ENCODE measurements at places on chromosomes 11 and 22.

DNA sequence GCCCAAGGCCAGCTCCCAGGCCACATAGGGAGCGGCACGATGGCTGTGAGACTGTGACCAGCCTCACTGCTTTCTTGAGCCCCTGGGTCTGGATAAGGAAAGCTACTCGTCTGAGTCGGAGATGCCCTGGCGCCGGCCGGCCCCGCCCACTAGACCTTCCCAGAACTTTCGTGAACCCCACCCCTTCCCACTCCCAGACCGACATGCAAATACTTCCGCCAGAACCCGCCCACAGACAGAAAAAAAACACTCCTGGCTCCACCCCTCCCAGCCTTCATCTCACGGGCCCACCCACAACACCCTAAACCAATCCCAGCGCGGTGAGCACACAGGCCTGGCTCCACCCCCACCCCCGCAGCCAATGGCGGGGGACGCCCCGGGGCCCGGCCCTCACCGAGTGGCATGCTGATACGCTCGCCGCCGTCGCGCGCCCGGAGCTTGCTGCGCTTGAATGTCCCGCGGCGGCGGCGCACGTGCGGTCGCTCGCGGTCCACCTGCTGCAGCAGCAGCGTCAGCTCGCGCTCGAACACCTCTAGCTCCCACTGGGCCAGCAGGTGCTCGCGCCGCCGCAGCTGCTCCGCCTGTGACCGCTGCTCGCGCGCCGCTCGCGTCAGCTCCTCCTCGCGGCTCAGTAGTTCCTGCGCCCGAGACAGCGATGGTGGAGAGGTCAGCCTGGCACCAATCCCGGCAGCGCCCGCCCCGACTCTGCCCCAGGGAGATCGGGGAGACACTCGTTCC, 7.0 kb downstream of the MAP3K11 start:
- no peak for DNase-seq

DNA sequence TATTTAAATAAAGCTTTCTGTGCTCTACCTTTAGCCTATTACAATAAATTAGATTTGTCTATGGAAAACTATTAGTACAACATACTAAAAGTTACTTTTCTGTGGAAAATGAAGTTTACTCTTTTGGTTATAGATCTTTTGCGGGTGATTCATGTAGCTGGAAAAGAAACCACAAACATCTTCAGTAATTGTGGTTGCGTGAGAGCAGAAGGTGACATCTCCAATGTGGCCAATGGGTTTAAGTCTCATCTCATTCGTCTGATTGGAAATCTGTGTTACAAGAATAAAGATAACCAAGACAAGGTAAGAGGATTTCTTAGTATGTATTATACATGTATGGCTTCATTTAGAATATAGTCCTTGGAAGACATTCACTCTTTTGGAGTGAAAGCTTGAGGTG, 68.6 kb downstream of the ATXN10 start:
- DNase-seq, result no peak

DNA sequence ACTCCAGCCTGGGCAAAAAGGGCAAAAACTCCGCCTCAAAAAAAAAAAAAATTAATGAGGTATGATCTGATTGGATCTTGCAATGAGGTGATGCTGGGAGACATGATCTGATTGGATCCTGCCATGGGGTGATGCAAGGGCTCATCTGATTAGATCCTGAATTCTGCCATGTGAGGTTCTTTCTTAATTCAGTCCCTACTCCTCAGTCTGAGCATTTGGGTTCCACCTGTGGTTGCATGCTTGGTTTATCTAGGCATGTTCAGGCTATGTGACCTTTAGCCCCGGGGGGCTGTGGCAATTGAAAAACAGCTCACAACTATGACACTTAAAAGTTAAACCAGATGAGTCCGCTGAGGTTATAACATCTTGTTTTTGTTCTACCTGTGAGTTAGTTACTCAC, 4.8 kb upstream of the TRIM6 start:
- no peak for DNase-seq

DNA sequence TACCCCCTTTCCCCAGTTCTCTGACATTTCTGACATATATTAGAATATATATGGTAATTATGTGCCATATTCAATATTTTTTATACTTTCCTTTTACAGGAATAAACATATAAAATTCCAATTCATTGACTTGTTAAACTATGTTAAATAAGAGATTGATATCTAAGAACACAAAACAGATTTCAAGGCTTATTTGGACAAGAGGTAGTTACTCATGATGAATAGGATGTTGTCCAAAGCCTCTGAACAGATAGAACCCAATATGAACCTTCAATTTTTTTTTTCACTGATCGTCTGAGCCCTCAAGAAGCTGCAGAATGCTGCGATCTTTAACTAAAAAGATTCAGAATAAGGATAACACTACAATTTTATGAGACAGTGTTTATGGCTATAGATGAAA, 340.3 kb downstream of the LUZP2 start:
- DNase-seq, result no peak

GRCh38 chr11:33376331-33377310, 119.4 kb downstream of the HIPK3 start:
- no peak for DNase-seq

DNA sequence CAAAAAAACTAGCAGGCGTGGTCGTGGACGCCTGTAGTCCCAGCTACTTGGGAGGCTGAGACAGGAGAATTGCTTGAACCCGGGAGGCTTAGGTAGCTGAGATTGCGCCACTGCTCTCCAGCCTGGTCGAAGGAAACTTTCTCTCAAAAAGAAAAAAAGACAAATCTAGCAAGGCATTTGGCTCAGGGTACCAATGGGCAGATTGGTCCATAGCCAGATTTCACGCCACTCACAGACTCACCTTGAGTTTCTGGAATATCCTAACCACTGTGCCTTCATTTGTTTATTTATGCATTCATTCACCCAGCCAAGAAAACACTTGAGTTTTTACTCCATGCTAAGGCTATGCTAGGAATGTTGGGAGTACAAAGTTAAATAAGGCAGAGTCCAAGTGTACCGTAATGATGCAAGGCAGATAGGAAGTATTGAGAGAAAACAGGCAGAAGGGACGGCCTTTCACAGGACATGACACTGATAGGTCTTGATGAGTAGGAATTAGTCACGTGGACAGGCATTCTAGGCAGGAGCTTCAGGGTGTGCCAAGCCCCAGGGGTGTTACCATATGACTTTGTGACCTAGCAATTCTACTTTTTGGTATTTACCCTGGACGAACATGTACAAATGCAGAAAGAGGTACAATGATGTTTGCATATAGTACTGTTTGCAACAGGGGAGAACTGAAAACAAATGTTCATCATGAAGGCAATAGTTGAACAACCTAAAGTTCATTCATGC, 3.0 kb upstream of the PACSIN3 start:
- DNase-seq, result no peak

- DNase-seq, result no peak
These were observed 31.0 kb upstream of the CD5 start for GRCh38 chr11:61071208-61071681.

GRCh38 chr11:65579291-65579690, 3.4 kb downstream of the EHBP1L1 start:
- no peak for DNase-seq

DNA sequence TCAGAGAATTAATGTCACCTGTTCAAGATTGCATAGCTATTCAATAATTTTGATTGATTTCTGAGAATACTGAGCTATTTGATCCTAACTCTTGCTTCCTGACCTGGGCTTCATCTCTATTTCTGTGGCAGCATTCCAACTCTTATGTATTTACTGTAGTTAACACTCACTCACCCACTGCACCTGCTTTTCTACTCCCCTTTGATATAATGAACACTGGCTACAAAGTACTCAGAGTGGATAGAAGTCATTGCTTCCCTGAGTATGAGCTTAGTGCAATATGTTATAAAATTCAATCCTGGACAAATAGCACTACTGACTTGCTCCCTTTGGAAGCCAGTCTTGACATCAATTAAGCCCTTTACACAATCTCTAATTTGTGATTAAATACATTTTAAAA, 117.2 kb downstream of the APIP start:
- no peak for DNase-seq

DNA sequence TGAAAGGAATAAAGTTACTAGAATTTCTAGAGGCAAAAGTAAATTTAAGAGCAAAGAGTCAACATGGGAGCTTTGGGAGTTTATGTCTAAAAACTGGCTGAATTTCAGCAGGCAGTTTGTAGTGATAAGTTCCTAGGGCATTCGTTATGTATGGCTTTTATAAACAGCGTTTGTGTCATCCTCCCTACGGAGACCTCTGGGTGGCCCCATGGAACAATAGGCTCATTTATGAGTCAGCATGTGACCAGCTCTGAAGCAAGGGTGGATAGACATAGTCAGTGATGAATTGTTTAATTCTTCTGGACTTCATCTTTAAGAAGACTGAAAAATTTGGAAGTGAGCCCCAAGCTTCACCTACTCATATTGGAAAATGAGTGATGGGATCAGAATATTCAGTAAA, 37.1 kb downstream of the SVIP start:
- DNase-seq, result no peak

DNA sequence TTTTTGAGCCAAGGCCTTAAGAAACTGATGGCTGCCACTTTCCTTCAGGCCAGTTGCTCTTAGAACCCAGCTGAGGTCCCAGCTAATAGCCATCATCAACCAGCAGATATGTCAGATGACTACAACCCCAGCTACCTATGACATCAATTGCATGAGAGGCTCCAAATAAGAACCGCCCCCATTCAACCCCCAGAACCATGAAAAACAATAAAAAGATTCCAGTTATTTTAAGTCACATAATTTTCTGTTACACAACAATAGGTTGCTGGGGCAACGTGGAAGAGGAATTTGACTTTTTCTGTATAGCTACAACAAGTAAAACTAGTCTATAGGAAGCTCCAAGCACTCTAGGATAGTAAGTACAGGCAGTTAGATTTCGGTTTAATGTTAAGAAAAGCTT, 216.3 kb upstream of the MTNR1B start:
- no peak for DNase-seq

GRCh38 chr11:7905549-7905948, 25.5 kb downstream of the OR10A6 start:
- no peak for DNase-seq

DNA sequence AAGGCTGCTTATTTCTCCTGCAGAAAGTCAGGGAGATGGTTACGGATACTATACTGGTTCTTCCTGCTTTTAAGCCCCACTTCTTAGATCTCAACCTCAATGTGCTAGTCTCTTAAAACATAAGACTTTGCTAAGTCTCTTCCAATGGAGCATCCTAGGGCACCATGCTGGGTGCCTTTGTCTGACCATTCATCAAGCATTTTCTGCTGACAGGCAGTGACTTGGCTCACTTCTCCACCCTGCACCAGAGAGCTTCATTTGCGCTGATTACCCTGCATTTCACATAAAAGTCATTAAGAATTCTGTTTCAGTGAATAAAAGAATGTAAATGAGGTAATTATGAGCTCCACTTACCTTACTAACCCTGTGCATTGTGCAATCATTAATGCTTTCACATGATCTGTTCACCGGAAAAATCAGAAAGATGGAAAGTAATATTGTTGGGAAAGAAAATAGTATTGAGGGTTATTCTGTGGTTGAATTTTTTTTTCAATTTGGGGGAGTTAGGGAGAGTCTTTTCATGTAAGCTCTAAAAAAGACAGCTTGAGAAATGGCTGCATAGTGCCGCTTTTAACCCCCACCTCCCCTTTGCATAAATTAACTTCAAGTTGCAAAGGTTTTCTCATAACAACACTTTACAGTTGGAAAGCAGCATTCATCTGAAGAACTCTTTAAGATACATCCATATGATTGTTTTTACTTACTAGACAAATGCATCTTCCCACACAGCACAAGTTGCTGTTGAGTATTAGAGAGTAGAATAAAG, 677.3 kb upstream of the KIRREL3 start:
- DNase-seq, result peak; percentile 9
